ENCODE measurements at places on chromosomes 2 and 18. TPM values are rescaled to one million over a fixed set of nuclear protein-coding genes. Genes with fewer than 3 reads are reported as not detected.

The IL37 gene
- not detected for total RNA-seq

The MOCOS gene
- total RNA-seq = 1.2 TPM

The CNRIP1 gene
- 0.33 TPM for total RNA-seq

The RELCH gene
- total RNA-seq = 15.9 TPM

The TMEM237 gene
- 44.0 TPM for total RNA-seq

The RAX gene
- not detected for total RNA-seq

The TMEFF2 gene
- 0.19 TPM for total RNA-seq

The POTEC gene
- not detected for total RNA-seq

The IFIH1 gene
- 5.2 TPM for total RNA-seq

The RGPD3 gene
- total RNA-seq = 0.09 TPM

The TM4SF20 gene
- total RNA-seq = not detected

The CCL20 gene
- total RNA-seq = 17.5 TPM

The PDE1A gene
- under 0.01 TPM for total RNA-seq

The GRHL1 gene
- total RNA-seq = 33.9 TPM

The BUB1 gene
- 31.2 TPM for total RNA-seq

The EML6 gene
- total RNA-seq = 0.42 TPM

The FBXO48 gene
- 0.56 TPM for total RNA-seq

The NPHP1 gene
- 4.1 TPM for total RNA-seq

The MYL12B gene
- 480 TPM for total RNA-seq

Data from airway epithelial cell (primary cell).